ENCODE measurements at places on chromosomes 2 and 18. TPM values are rescaled to one million over a fixed set of nuclear protein-coding genes. Genes with fewer than 3 reads are reported as not detected.

GRCh38 chr2:153880926-153881325 lies 9.2 kb downstream of the GALNT13 start:
- DNase-seq = no peak

DNA sequence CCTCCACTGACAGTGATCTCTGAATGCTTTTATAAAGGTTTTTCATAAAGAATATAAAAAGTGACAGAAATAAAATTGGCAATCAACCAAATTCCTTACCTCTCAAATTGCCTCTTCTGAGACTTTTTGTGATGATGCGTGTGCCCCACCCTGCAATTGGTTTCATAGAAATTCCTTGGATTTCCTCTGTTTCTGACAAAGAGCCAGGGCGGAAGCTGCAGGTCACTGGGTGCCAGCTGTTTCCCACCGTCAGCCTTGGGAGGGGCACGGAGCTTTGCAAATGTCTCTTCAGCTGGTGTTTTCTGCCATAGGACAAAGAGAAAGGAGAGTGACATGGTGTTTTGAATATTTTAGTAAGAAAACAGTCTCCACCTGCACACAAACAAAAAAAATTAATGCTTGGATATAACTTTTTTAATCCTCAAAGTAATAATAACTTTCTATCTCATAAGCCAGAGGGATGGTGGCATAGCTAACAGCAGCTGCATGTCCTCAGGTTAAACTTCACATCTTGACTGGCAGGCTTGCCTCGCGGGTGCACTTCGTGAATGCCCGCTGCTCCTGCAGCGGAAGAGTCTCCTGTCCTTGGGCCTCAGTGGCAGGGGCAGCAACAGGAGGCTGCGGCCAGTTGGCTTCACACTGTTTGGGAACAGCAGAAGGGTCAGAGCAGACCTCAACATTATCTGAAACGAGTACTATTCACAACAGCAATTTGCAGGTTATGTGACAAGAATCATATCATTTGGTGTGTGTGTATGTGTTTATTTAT lies 24.7 kb downstream of the AGAP1 start:
- no peak for DNase-seq

DNA sequence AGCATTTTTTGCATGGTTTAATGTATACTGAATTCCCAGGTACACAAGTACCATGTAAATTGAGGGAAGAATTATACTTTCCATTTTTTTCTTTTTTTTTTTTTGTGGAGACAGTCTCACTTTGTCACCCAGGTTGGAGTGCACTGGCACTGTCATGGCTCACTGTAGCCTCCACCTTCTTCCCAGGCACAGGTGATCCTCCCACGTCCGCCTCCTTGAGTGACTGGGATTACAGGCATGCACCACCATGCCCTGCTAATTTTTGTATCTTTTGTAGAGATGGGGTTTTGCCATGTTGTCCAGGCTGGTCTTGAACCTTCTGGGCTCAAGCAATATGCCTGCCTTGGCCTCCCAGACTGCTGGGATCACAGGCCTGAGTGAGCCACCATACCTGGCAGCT lies 3.8 kb downstream of the HSPE1 start:
- DNase-seq = no peak

DNA sequence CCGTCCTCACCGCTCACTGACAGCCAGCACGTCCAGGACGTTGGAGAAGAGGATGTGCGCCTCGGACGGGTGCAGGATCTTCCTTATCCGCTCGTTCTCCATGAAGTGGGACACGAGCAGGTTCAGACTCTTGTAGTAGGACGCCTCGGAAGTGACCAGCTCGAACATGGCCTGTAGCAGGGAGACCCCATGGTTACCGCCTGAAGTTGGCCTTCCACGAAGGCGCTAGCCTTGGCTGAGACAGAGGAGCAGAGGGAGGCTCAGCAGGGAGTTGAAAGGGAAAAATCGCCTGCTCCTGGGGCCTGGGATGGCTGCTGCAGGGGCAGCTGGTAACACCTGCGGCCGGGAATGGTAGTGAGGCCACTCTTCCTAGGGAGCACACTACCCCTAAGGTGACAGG lies 24.7 kb downstream of the SNORC start:
- DNase-seq = no peak

GRCh38 chr2:124973396-124973795 lies 948.3 kb downstream of the CNTNAP5 start:
- no peak for DNase-seq

DNA sequence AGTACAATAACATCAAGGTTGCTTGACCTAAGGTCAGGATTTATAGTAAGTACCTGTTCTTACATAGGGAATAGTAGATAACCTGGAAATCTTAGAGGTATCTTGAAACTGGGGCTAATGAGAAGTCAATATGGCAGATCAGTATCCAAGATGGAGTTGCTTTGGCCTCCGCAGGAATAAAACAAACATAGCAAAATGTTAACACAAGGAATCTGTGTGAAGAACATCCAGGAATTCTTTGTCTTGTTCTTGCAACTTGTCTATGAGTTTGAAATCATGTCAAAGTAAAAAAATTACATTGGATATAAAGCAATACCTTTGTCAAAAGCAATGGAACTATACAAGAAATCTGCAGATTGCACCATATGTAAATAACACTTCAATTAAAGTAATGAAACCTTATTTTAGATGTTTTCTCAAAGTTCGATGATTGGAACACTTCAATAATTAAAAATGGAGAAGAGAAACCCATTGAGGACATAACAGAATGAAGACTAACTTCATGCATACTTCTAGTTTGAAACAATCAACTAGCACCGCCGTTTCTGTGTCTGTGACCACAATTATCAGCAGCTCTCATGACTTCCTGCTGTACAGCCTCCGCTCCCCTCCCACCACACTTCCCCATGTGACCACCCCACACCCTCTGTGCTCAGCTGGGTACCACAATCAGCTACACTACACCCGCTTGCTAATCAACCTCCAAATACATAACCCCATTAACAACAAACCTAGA lies 27.6 kb downstream of the C2orf76 start:
- no peak for DNase-seq

GRCh38 chr2:125073440-125073839 lies 1048.4 kb downstream of the CNTNAP5 start:
- no peak for DNase-seq

DNA sequence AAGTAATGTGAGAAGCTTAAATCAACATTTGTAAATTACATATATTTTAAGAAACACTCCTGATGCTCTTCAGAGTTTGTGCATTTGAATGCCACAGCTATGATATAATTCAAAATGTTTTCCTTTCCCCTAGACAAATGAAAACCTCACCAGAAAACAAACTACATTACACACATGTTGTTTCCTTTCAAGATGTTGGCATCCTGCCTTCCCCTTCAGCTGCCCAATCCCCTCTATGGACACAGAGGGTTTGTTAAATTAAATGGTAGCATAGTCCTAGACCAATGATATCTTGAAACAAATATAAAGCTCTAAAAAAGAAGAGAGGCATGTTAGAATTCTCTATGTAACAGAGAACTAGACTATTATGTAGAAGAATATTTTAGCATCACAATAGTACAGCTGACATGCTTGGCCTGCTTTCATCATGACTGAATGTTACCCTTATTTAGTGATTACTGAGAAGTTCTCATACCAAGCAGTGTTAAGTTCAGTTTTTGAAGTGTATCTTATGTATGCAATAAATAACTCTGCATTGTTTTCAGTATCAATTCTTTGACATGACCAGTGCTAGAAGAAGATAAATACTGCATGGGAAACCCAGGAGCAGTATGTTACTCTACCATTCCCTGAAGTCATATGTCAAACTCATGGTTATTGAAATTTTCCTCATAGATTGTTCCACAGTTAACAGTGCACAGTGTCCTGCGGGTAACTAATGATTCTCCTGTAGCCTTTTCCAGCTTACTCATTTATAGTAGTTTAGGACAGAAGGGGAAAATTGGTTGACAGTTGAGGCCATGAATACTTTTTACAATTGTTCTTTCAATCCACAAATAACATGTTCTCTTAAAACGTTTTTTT lies 316.3 kb upstream of the KCNJ3 start:
- no peak for DNase-seq

GRCh38 chr18:51006061-51006818 lies 23.8 kb upstream of the SMAD4 start:
- no peak for DNase-seq

DNA sequence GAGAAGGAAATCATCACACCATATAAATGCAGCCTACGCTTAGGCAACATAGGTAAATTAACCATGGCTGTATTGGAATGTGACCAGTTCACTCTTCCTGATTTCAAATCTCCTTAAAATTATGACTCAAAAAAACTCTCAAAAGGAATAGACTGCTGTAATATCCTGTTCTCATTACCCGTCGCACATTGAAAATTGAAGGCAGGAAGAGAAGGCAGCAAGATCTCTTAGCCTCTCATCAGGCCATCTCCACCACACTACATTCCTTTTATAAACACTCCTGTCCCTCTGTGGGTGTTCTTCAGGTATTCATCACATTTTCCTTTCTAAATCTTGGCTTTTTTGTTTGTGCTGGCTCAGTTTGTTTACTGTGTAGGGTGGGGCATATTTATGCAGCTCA lies 83.2 kb downstream of the PPP1R1C start:
- DNase-seq = no peak

GRCh38 chr2:112637289-112637660 lies 8.5 kb upstream of the SLC20A1 start:
- no peak for DNase-seq

DNA sequence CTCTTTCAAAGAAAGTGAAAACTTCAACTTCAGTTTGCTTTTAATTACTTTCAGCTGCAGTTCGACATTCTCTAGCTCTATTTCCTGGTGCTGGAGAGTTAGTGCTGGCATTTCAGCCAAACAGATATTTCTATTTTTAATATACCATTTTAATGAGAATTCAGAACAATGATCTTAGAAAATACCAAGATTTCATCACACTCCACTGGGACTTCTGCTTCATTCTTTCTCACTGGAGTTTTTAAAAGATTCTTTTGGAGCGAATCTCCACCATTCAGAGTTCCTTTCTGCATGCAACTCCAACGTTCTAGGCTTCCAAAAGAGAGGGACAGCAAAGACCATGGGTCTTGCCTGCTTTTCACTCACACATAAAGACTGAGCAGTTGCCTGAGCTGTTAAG lies 94.2 kb downstream of the CABLES1 start:
- DNase-seq = no peak

DNA sequence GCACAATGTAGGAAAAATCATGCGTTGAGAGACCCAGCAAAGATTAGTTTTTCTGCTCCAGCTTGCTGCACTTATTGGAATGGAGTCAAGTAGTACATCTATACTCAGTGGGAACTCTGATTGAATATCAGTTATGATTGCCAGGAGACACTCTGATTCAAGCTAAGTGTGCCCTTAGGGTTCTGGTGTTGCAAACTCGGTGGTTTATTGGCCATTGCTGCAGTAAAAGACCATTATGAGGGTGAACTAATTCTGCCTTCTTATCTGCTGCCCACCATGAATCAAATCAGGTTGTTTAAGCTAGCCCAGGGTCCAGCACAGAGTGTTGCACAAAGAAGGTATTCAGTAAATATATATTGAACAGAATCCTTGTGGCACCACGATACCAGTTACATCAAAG lies 74.8 kb upstream of the GLS start:
- DNase-seq = no peak

- peak; percentile 73 for DNase-seq
These were observed 10.2 kb upstream of the IMP4 start for GRCh38 chr2:130332271-130333073.

- peak; percentile 26 for DNase-seq
These were observed 201.2 kb downstream of the CDCA7 start for GRCh38 chr2:173555833-173556232.

DNA sequence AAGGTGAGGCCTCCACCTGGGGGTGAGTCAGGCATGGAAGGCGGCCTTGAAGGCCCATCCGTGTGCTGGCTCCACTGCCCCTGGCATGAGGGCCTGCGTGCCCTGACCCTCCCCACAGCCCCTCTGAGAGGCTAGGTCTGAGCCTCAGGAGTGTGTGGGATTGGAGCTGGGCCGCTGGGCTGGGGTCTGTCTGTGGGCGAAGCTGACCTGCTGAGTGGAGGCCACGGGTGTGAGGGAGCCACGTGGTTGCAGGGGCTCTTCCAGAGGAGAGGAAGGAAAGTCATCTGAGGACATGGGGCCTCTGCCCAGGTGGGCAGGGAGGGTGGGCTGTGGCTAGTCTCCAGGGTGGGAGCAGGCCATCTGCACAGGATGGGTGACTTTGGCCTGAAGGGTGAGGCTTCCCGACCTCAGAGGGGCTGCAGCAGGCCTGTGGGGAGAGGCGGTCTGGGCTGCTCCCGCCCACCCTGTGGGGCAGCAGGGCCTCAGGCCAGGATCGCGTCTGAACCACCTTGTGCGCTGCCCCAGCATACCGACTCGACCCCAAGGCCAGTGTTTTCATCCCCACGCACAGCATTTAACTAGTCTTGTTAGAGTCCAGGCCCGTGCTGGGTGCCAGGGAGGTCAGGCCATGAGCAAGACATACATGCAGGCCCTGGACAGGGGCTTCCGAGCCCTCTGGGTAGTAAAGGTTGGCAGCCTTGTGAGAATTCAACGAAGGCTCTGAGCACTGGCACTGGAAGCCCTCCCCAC lies 11.2 kb downstream of the ARHGEF4 start:
- no peak for DNase-seq

Gene IL37
- polyA plus RNA-seq = not detected

Gene FBXO36
- 2.1 TPM for polyA plus RNA-seq

Gene UGT1A8
- polyA plus RNA-seq = not detected

Gene NGEF
- 0.56 TPM for polyA plus RNA-seq

Gene TTLL4
- polyA plus RNA-seq = 26.8 TPM

Gene PCARE
- polyA plus RNA-seq = 0.28 TPM

Gene PSTPIP2
- polyA plus RNA-seq = 1.9 TPM

Gene ANKRD29
- 5.1 TPM for polyA plus RNA-seq
